ENCODE measurements at places on chromosomes 13 and 19. TPM values are rescaled to one million over a fixed set of nuclear protein-coding genes. Genes with fewer than 3 reads are reported as not detected.

ZNF382 gene
- 24.7 TPM for total RNA-seq

ELAVL3 gene
- total RNA-seq = 39.7 TPM

GSX1 gene
- 11.4 TPM for total RNA-seq

NHLRC3 gene
- total RNA-seq = 24.4 TPM

DNAJC15 gene
- total RNA-seq = 16.6 TPM

UGGT2 gene
- 32.9 TPM for total RNA-seq
